Central memory CD8-positive, alpha-beta T cell (primary cell): ENCODE measurements at places on chromosomes 4 and X.

DNA sequence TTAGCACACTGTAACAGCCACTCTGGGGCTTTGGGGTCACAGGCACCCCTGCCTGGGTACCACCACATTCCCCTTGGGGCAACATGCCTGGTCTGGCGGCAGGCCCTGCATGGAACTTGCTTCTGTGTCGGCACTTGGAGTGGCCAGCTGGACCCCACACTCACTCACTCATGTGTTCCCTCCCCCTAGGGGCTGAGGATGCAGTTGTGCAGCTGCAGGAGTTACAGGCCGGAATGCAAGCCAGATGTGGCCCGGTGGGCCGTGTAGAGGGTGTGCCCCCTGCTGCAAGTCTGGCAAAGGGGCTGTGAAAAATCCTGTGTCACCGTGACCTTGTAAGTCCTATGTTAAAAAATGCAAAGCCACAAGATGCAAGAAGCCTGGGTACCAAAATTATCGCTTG lies 34.2 kb downstream of the ATXN3L start:
- no peak for DNase-seq

DNA sequence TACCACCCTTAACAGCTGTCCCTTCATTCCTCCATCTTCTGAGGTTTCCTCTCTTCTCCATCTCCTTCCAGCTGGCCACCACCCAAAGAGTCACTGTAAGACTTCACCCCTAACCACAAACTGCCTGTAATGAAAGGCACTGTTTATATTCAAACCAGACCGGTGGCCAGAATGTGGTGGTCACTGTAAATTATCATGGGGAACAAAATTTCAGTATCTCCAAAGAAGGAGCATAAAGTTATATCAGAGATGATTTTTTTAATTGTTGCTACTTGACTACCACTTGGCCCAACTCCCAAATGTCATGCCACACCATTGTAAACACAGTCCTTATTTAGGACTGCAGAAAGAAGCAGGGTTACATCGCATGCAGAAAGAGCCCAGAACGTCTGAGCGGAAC lies 44.8 kb downstream of the SMARCA1 start:
- DNase-seq = no peak

GRCh38 chr4:96073461-96073860 lies 233.6 kb downstream of the PDHA2 start:
- no peak for DNase-seq

DNA sequence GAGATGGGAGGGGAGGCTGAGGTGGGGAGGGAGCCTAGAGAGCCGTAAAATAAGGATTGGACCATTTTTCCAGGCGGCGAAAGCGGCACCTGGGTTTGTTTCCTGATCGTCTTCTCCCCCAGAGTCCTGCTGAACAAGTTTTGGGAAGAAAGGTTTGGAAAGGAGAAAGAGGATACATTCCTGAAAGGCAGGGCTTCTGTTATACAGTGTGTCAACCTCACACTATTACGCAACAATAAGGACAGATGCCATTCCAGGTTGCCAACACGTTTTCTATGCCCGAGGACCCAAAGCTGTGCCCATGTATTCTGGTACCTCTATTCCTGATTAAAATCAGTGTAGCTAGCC lies 658 bp downstream of the SCOC start:
- DNase-seq = no peak

DNA sequence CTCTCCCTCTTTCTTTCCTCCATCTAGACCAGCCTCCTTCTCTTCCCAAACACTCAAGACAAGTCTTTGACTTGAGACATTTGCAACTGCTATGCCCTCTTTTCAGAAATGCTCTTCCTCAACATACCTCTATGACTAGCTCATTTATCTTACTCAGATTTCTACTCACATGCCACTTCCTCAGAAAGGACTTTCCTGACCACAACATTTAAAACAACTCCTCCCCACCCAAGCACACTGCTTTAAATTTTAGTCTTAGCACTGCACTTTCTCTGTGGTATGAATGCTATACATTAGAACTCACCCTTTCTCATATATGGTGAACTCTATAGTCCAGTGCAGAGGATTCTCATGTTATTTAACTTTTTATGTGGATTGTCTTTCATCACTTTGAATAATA lies 28.4 kb upstream of the SULT1E1 start:
- no peak for DNase-seq
